ENCODE measurements at places on chromosomes 4 and X.

DNA sequence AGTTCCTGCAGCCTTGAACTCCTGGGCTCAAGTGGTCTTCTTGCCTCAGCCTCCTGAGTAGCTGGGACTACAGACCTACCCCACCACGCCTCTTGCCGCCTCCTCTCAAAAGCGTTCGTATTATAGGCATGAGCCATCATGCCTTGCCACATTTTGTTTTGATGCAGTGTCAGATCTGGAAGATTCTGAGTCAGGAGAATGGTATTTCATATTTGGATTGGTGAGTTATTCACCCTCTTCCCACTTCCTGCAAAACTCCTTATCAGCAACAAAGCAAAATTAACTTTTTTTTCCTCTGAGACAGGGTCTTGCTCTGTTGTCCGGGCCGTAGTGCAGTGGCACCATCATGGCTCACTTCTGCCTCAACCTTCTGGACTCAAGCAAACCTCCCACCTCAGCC, 29.6 kb downstream of the REST start:
- H3K4me1 ChIP-seq = peaks cover 30% of the 10 kb centered on the region
- peak overlapping the region; percentile 4 for H3K27ac ChIP-seq
- H3K36me3 ChIP-seq = peaks cover 56% of the 10 kb centered on the region
- DNase-seq = no peak
- H3K4me3 ChIP-seq = no peak overlapping the region

- no peaks in the 10 kb centered on the region for H3K27me3 ChIP-seq
- H3K36me3 ChIP-seq = no peaks in the 10 kb centered on the region
- H3K4me1 ChIP-seq = no peaks in the 10 kb centered on the region
- DNase-seq = no peak
- H3K27ac ChIP-seq = no peak overlapping the region
- H3K4me3 ChIP-seq = no peak overlapping the region
These were observed 405.2 kb downstream of the FAT4 start for GRCh38 chr4:125719987-125720386.

- no peak for DNase-seq
- no peak overlapping the region for H3K4me3 ChIP-seq
- no peak overlapping the region for H3K27ac ChIP-seq
- no peaks in the 10 kb centered on the region for H3K27me3 ChIP-seq
- no peaks in the 10 kb centered on the region for H3K4me1 ChIP-seq
These were observed 301.2 kb downstream of the BMPR1B start for GRCh38 chr4:95058991-95059390.

- no peaks in the 10 kb centered on the region for H3K4me1 ChIP-seq
- H3K27ac ChIP-seq = no peak overlapping the region
- no peak overlapping the region for H3K4me3 ChIP-seq
- DNase-seq = no peak
- no peaks in the 10 kb centered on the region for H3K36me3 ChIP-seq
These were observed 168.5 kb upstream of the MXRA5 start for GRCh38 chrX:3514996-3515395.

- H3K4me3 ChIP-seq = no peak overlapping the region
- no peaks in the 10 kb centered on the region for H3K27me3 ChIP-seq
- DNase-seq = no peak
- no peak overlapping the region for H3K27ac ChIP-seq
- H3K4me1 ChIP-seq = no peaks in the 10 kb centered on the region
These were observed 64.2 kb upstream of the ZNF518B start for GRCh38 chr4:10521424-10521823.

DNA sequence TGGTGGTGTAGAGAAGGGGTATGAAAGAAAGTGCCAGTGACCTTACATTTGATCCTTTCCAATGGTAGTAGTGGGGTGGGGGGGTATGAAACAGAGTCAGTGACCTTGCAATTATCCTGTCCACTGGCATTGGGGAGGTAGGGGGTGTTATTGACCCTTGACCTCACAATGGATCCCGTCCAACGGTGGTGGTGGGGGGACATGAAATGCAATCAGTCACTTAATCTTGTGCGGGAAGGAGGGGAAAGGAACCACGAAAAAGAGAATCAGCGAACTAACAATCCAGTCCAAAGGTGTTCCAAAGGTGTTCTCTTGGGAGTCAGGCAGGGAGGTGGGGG, 619 bp upstream of the PDK3 start:
- no peak for DNase-seq
- no peaks in the 10 kb centered on the region for H3K27me3 ChIP-seq
- H3K36me3 ChIP-seq = peaks cover 2% of the 10 kb centered on the region
- peaks cover 37% of the 10 kb centered on the region for H3K4me1 ChIP-seq
- peak overlapping the region; percentile 91 for H3K27ac ChIP-seq

DNA sequence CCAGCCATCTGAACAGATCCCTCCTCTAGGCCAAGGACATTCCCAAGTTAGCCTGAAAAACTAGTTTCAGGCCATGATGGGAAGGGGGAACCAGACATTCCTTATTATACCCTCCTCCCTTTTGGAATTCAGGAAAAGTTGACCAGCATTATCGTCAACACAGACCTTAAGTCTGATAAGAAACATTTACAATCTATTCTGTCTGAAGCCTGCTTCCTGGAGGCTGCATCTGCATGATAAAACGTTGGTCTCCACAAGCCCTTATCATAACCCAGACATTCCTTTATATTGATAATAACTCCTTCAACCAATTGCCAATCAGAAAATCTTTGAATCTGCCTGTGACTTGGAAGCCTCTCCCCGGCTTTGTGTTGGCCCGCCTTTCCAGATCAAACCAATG, 44.3 kb downstream of the EFHC2 start:
- H3K27me3 ChIP-seq = peaks cover 7% of the 10 kb centered on the region
- H3K27ac ChIP-seq = no peak overlapping the region
- no peak overlapping the region for H3K4me3 ChIP-seq
- no peak for DNase-seq

DNA sequence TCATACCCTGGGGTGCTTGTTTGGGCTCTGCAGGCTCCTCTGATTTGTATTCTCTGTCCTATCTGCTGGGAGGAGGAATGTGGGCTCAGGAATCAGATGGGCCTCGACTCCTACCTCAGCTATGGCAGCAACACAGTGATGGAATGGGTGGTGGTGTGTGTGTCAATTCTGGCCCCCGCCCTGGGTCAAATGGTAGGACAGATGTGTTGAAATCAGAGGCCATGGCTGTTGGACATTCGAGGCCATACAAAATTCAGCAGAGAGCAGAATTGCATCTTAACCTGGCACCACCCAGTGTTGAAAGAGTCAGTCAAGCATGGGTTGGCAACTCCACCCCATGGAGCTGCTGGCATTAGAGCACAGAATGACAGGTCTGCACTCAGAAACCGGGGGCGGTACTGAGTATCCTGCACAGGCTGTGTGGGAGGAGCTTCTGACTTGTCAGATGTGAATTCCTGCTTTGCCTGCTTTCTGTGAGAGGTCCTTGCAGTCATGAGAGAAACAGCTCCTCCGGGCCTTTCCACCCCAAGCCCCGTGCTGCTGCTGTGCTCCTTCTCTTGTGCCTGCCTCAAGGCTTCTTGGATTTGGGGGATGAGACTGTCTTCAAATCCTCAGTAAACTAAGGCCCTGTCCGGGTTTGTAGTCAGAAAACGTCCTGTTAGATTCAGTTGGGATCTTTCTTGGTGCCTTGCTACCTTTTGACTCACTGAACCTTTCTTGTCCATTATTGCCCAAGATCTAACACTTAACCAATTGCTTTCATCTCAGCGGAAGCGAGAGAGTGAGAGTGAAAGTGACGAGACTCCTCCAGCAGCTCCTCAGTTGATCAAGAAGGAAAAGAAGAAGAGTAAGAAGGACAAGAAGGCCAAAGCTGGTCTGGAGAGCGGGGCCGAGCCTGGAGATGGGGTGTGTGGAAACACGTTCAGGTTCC, 13.0 kb downstream of the DKC1 start:
- peaks cover 12% of the 10 kb centered on the region for H3K27me3 ChIP-seq
- no peak overlapping the region for H3K4me3 ChIP-seq
- peak overlapping the region; percentile 81 for H3K27ac ChIP-seq
- DNase-seq = no peak
- peaks cover 41% of the 10 kb centered on the region for H3K4me1 ChIP-seq

DNA sequence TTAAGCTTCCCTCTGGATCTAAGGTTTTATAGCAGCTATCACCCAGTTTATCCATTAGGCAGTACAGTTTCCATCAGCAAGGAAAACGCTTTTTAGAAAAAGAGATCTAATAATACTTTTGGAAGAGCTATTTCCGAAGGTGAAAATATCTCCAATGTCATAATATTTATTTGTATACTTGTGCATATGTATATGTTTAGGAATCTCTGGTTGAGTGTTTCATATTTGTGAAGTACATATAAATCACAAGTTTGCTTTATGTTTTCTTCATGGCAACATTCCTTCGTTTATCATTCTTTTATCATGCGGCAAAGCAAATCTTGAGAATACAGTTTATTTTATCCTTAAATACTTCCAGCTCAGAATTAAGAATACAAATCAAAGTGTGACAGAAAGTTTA, 6.2 kb upstream of the PCDH18 start:
- H3K27ac ChIP-seq = no peak overlapping the region
- H3K4me3 ChIP-seq = no peak overlapping the region
- no peak for DNase-seq
- H3K36me3 ChIP-seq = no peaks in the 10 kb centered on the region
- peaks cover 2% of the 10 kb centered on the region for H3K4me1 ChIP-seq
- H3K27me3 ChIP-seq = no peaks in the 10 kb centered on the region

- no peaks in the 10 kb centered on the region for H3K36me3 ChIP-seq
- no peak for DNase-seq
- no peak overlapping the region for H3K4me3 ChIP-seq
- no peaks in the 10 kb centered on the region for H3K4me1 ChIP-seq
- no peak overlapping the region for H3K27ac ChIP-seq
These were observed 40.5 kb upstream of the INPP4B start for GRCh38 chr4:142886566-142886965.

- no peak for DNase-seq
- no peaks in the 10 kb centered on the region for H3K36me3 ChIP-seq
- H3K4me1 ChIP-seq = peaks cover 11% of the 10 kb centered on the region
- H3K27ac ChIP-seq = no peak overlapping the region
- H3K27me3 ChIP-seq = no peaks in the 10 kb centered on the region
These were observed 298.7 kb upstream of the CLNK start for GRCh38 chr4:10983268-10983667.

DNA sequence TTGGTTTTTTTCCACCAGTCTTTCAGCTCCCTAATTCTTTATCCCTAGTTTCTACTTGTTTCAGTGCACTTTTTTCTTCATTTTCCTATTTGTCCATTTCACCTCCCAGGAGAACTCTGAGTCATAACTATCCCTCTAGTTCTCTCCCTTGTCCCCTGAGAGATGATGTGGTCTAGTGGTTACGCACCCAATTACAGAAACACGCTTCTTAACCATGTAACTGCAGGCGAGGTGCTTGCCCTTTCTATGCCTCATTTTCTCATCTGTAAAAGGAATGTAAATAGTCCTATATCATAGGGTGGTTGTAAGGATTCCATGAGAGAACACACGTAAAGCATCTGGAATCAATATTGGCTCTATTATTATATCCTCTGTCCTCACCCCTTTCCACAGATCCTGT, 8.8 kb upstream of the GRPR start:
- H3K36me3 ChIP-seq = no peaks in the 10 kb centered on the region
- H3K27ac ChIP-seq = no peak overlapping the region
- DNase-seq = no peak
- peaks cover 57% of the 10 kb centered on the region for H3K27me3 ChIP-seq
- peaks cover 14% of the 10 kb centered on the region for H3K4me1 ChIP-seq

GRCh38 chrX:65674204-65674893, 6.9 kb downstream of the MSN start:
- H3K4me3 ChIP-seq = peak overlapping the region; percentile 69
- H3K27me3 ChIP-seq = no peaks in the 10 kb centered on the region
- peak overlapping the region; percentile 92 for H3K27ac ChIP-seq
- H3K36me3 ChIP-seq = peaks cover 83% of the 10 kb centered on the region

- no peak overlapping the region for H3K27ac ChIP-seq
- DNase-seq = no peak
- no peaks in the 10 kb centered on the region for H3K4me1 ChIP-seq
These were observed 49.5 kb upstream of the GABRQ start for GRCh38 chrX:152588206-152588605.

DNA sequence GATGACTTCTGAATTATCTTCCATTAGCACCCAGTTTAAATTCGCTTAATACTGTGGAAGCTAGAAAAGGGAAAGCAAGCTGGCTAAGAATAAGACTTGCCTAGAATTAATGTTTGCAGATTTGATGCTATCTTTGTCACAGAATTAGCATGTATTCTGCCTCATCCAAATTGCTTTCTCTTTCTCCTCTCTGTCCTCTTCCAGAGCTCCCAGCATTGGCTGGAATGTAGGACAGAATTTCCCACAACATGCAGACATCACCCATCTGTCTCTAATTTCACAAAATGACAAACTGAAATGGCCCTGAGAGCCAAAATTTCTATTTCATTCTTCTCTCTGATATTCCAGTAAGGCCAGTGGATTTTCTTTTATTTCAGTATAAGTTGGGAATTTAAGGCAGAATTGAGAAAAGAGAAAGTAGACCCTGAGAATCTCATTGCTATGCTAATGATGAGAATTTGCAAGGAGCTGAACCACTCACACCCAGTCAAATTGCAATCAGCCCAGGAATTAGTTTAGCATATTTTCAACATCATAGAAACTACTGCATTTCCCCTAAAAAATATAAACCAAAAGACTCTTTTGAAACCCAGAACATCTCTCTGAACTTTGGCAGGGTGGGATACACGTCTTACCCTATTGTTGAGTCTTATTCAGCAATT, 188.8 kb downstream of the RCHY1 start:
- H3K27me3 ChIP-seq = no peaks in the 10 kb centered on the region
- H3K27ac ChIP-seq = no peak overlapping the region
- H3K4me1 ChIP-seq = no peaks in the 10 kb centered on the region
- no peak for DNase-seq
- H3K36me3 ChIP-seq = no peaks in the 10 kb centered on the region

- no peaks in the 10 kb centered on the region for H3K4me1 ChIP-seq
- no peak overlapping the region for H3K27ac ChIP-seq
- H3K27me3 ChIP-seq = no peaks in the 10 kb centered on the region
- no peaks in the 10 kb centered on the region for H3K36me3 ChIP-seq
These were observed 86.5 kb downstream of the GLRA3 start for GRCh38 chr4:174742561-174742960.
